Progenitor cell of endocrine pancreas (in vitro differentiated cells): ENCODE measurements at places on chromosomes 11 and 22.
A peak's percentile ranks its signal among the peaks of the same experiment; 100 is the strongest.

DNA sequence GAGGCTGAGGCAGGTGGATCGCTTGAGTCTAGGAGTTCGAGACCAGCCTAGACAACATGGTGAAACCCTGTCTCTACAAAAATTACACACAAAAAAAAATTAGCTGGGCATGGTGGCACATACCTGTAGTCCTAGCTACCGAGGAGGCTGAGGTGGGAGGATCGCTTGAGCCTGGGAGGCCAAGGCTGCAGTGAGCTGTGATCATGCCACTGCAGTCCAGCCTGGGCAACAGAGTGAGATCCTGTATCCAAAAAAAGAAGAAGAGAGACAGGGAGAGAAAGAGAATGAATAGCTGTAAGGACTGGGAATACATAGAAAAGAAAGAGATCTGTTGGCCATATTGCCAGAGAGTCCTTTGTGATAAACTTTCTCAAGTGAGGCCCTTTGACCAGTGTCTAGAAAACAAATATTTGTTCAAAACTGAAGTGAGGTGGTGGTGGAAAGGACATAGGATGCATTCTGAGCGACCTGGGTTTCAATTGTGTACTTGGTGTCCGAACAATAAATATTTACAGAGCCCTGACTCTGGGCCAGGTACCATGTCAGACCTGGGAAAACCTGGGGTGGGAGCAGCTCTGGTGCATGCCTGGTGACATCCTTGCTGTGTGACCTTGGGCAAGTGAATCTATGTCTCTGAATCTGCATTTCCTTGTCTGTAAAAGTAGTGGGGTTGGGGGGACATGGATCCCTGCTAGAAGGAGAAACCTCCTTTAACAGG, 89.6 kb upstream of the CRYBB3 start:
- H3K4me1 ChIP-seq: peaks cover 36% of the 10 kb centered on the region
- H3K36me3 ChIP-seq: peaks cover 3% of the 10 kb centered on the region
- peak overlapping the region; percentile 97 for H3K27ac ChIP-seq
- H3K4me3 ChIP-seq: peak overlapping the region; percentile 72
- DNase-seq: no peak

- no peak overlapping the region for H3K27ac ChIP-seq
- DNase-seq: no peak
- H3K27me3 ChIP-seq: peaks cover 42% of the 10 kb centered on the region
- H3K4me1 ChIP-seq: peaks cover 11% of the 10 kb centered on the region
- H3K4me3 ChIP-seq: no peak overlapping the region
Observed at GRCh38 chr11:114784216-114784615, 105.9 kb downstream of the NXPE2 start.

DNA sequence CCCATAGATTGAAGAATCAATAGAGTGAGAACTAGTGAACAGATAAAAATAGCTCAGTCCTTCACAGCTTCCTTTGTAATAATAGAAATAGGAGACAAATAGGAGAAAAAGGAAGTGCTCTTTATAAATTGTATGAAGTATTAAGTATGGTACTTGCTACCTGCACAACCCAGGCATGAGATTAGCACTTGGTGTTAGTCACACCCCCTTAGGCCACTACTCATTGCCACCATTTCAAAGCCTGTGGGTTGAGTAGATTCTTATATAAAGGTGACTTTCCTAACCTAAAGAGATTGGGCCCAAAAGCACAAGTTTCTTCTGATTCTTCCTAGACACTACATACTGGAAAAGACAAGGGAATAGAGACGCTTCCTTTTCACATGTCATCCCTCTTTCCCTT, 37.7 kb upstream of the ADORA2A start:
- peaks cover 9% of the 10 kb centered on the region for H3K4me1 ChIP-seq
- peaks cover 3% of the 10 kb centered on the region for H3K36me3 ChIP-seq
- DNase-seq: no peak
- no peaks in the 10 kb centered on the region for H3K27me3 ChIP-seq
- no peak overlapping the region for H3K4me3 ChIP-seq

GRCh38 chr22:17164392-17165024, 5.4 kb upstream of the HDHD5 start:
- H3K36me3 ChIP-seq: no peaks in the 10 kb centered on the region
- no peak for DNase-seq
- H3K4me1 ChIP-seq: peaks cover 5% of the 10 kb centered on the region
- H3K4me3 ChIP-seq: no peak overlapping the region

- H3K4me1 ChIP-seq: peaks cover 37% of the 10 kb centered on the region
- H3K36me3 ChIP-seq: no peaks in the 10 kb centered on the region
- H3K27me3 ChIP-seq: peaks cover 43% of the 10 kb centered on the region
- H3K27ac ChIP-seq: no peak overlapping the region
- DNase-seq: no peak
Observed at GRCh38 chr22:48849963-48850657, 977.6 kb downstream of the BRD1 start.

GRCh38 chr11:77455740-77456139, 18.2 kb downstream of the PAK1 start:
- H3K4me3 ChIP-seq: no peak overlapping the region
- peaks cover 35% of the 10 kb centered on the region for H3K4me1 ChIP-seq
- peaks cover 4% of the 10 kb centered on the region for H3K36me3 ChIP-seq
- no peak overlapping the region for H3K27ac ChIP-seq
- no peak for DNase-seq

DNA sequence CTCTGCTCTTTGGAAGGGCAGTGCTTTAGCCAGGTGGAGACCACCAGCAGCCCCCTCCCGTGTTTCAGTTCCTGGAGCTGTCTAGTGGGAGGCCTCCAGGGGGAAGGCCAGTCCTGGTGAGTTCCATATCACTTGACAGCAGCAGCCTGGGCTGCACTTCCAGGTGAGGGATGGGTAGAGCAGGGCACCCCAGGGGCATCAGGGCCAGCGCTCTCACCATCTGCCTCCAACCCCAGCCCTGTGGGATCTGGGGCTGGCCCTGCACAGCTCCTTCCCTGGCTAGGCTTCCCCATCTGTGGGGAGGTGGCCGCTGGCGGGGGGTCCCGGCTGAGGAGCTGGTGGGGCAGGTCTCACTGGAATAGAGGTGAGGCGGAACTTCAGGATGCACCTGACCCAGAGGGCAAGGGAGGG, 60.5 kb downstream of the MORC2 start:
- no peaks in the 10 kb centered on the region for H3K4me1 ChIP-seq
- DNase-seq: no peak
- H3K27me3 ChIP-seq: no peaks in the 10 kb centered on the region
- H3K36me3 ChIP-seq: peaks cover 9% of the 10 kb centered on the region

DNA sequence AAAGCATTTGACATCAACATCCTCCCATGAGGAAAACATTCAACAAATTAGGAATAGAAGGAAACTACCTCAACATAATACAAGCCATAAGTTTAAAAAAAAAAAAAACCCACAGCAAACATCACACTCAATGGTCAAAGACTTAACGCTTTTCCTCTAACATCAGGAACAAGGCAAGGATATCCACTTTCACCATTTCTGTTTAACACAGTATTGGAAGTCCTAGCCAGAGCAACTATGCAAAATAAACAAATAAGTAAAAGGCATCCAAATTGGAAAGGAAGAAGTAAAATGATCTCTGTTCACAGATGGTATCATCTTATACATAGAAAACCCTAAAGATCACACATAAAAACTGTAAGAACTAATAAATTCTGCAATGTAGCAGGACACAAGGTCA, 13.1 kb downstream of the FXYD6 start:
- H3K4me1 ChIP-seq: peaks cover 4% of the 10 kb centered on the region
- no peak overlapping the region for H3K4me3 ChIP-seq
- peaks cover 4% of the 10 kb centered on the region for H3K27me3 ChIP-seq
- DNase-seq: no peak
- H3K27ac ChIP-seq: no peak overlapping the region
- peaks cover 1% of the 10 kb centered on the region for H3K36me3 ChIP-seq

- peaks cover 2% of the 10 kb centered on the region for H3K36me3 ChIP-seq
- H3K27me3 ChIP-seq: peaks cover 15% of the 10 kb centered on the region
- peak overlapping the region; percentile 63 for H3K4me3 ChIP-seq
- H3K27ac ChIP-seq: no peak overlapping the region
- no peak for DNase-seq
Observed at GRCh38 chr11:63670096-63670432, 1.1 kb downstream of the ATL3 start.

DNA sequence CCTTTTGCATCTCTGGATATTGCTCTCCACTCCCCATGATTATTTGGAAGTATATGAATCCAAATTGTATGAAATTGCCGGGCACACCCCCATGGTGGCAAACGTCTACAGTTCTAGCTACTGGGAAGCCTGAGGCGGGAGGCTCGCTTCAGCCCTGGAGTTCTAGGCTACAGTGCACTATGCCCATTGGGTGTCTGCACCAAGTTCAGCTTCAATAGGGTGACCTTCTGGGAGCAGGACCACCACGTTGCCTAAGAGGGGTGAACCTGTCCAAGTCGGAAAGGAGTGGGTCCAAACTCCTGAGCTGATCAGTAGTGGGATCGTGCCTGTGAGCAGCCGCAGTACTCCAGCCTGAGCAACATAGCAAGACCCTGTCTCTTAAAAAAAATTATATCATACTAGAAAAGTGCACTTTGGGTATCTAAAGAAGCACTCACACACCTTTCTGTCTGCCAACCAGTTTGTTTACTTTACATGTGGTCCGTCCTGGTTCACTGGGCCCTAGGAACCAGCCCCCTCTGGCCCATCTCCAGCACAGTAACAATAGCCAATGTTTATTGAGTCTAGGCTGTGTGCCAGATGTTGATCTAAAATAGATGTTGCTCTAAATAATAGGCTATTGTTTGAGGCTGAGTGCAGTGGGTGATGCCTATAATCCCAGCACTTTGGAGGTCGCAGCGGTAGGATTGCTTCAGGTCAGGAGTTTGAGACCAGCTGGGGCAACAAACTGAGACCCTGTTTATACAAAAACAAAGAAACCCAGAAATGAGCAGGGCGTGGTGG, 16.4 kb upstream of the KAT5 start:
- no peak overlapping the region for H3K27ac ChIP-seq
- no peaks in the 10 kb centered on the region for H3K36me3 ChIP-seq
- DNase-seq: no peak
- no peak overlapping the region for H3K4me3 ChIP-seq
- peaks cover 11% of the 10 kb centered on the region for H3K27me3 ChIP-seq
